ENCODE measurements at places on chromosomes 4 and X.

DNA sequence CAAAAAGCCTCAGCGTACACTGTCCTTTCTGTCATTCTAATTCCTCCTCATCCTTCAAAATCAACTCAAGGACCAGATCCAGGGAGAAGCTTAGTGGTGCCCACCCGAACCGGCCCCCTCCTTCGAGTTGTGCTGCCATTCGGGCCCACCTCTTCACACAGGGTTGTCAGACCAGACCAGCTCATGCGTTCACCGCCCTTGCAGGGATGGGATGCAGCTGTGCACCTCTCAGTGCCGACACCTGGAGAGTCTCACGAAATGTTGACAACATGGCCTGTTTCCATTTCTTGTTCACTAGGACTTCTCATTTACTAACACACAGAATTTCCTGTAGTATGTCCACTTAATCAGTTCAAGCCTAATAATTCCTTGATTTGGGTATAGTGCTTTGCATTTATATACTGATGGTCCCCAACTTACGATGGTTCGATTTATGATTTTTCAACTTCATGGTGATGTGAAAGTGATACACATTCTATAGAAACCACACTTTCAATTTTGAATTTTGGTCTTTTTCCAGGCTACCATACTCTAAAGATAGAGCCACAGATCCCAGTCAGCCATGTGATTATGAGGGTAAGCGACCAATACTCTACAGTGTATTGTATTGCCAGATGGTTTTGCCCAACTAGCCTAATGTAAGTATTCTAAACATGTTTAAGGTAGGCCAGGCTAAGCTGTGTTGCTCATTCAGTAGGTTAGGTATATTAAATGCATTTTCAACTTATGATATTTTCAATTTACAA is 23.3 kb downstream of the PKD2 start:
- DNase-seq = no peak

DNA sequence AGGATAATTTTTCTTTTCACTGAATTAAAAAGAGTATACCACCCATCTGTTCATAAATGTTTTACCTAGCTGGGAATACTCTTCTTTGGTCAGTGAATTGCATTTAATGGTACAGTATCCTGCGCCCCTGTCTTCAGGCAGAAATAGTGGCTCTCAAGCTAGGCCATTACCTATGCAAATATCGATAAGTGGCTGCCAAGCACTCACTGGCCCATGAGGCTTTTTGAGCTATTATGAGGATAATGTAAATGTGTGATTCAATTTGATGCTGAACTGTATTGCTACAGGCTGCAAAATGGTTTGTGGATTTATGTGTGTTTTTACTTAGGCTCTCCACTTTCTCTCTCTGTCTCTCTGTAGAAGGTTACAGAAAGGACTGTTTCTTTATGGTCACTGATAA is 30.1 kb upstream of the MTMR1 start:
- no peak for DNase-seq

- DNase-seq = no peak
Measured at GRCh38 chrX:111216293-111216801, 53.9 kb downstream of the CAPN6 start.

DNA sequence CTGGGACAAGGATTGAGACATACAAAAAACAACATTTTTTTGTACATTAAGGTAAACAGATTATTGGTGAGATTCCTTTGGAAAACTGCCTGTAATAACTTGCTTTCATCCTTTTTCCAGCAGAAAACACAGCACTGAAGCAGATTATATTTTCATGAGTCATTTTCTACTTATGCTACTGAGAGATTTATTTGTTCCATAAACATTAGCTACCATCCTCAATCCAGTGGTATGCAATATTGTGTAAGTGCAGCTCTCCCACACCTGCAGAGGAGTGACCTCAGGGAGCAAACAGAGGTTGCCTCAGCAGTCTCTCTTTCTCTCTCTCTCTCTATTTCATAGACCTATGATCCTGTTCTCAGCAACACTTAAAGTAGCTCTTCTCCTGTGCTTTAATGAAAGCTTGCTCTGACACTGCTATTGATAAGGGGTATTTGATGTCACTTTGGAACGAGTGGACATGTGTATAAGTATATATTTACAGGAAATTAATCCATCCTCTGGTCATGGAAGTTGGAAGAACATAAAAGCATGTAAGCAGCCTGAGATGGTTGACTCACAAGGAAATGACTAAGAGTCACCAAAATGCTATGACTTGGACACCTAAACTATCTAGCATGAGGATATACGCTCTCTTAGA is 163.7 kb upstream of the SPANXC start:
- no peak for DNase-seq

- DNase-seq = peak; percentile 1
Measured at GRCh38 chrX:69387567-69388487, 116.3 kb upstream of the NALF2 start.

- no peak for DNase-seq
Measured at GRCh38 chr4:172630280-172630679, 538.3 kb upstream of the GALNT7 start.

GRCh38 chr4:101050088-101050836 is 297.1 kb downstream of the PPP3CA start:
- DNase-seq = no peak

- no peak for DNase-seq
Measured at GRCh38 chr4:22637306-22637705, 55.4 kb upstream of the GBA3 start.

- no peak for DNase-seq
Measured at GRCh38 chr4:110540581-110540980, 64.6 kb downstream of the ENPEP start.

DNA sequence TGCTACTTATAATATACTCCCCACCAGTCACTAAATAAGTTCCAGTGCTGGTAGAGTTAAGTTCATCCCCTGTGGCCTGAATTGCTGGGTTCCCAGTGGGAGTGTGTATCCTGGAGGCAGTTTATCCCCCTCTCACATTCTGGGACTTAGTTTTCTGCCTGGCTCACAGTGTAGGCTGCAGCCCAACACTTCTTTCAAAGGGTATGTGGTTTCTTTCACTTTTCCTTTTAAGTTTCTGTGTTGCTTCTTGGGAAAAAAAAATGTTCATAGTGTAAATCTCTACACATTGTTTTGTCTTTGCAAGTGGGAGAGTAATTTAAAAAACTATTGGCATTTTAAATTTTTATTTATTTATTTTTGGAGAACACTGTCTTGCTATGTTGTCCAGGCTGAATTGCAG is 204.0 kb downstream of the CHIC1 start:
- no peak for DNase-seq

GRCh38 chr4:111602848-111603247 is 542.4 kb upstream of the FAM241A start:
- DNase-seq = no peak

DNA sequence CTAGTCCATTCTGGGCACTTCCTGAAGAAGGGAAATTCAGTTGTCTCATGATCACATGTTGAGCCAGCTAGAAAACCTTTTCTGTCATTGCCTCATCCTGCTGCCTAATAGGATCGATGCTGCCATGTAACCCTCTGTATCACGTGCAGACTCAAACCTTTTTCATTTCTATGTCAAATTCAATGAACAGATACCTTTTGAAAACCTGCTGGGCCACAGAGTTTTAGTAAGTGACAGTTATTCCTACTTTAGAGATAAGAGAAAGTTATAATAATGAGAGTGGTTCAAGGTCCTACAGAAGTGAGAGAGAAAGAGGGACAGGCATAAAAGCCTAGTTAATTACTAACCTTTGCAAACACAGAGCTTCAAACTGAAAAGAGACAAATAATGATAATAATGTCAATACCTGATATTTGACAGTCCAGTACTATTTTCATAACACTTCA is 46.0 kb downstream of the MAOA start:
- no peak for DNase-seq

- DNase-seq = peak; percentile 30
Measured at GRCh38 chr4:88320780-88321373, 36.5 kb upstream of the PPM1K start.

- DNase-seq = no peak
Measured at GRCh38 chr4:16893141-16893651, 5.2 kb downstream of the LDB2 start.

GRCh38 chr4:82765134-82765533 is 33.5 kb downstream of the SCD5 start:
- DNase-seq = no peak

GRCh38 chrX:21738950-21739287 is 19.0 kb downstream of the SMPX start:
- no peak for DNase-seq

GRCh38 chrX:134632355-134632754 is 25.9 kb downstream of the PLAC1 start:
- no peak for DNase-seq

- no peak for DNase-seq
Measured at GRCh38 chr4:108097990-108098553, 70.7 kb downstream of the LEF1 start.

DNA sequence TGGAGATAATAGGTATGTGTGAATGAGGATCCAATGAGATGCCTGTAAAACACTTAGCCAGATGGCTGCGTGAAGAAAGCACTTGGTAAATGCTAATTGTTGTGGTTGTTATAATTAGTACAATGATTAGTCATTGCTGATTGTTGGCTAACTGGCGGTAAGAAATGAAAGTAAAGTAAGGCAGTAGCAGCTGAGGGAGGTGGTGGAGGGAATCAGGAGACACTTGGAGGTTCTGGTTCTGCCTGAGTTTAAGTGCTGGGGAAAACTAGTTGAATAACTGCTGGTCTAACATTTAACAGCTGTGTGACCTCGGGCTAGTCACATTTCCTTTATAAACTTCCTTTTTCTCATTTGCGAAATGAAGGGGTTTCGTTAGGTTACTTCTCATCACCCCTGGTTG is 30.9 kb downstream of the CD38 start:
- DNase-seq = peak; percentile 12

DNA sequence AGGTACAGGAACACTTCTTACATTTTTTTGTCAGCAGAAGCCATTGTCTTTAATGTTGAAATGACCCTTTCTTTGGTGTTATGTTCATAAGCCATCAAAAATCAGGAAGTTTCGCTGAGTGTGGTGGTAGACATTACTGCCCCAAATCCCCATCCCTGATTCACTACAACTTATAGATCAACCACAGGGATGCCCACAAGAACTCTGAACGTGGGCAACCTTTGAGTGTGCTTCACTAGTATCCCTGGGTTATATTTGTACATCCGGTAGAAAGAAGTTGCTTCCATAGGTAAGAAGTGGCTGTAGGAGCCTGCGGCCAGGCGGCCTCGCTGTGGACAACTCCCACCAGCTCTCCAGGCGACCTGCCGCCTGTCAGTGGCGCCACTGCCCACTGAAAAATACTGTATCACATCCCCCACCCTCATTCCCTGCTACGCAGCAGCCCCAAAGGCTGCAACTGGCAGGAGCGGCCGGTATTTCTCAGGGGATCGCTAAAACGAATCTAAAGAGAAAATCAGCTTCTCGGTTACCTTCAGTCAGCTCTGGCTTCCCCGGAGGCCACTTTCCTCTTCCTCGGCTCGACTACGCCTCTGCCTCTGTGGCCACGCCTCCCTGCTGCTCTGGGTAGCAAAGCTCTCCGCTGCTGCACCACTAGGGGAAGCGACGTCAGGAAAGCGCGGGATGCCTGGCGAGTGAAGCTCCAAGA is 13.9 kb upstream of the ETDC start:
- DNase-seq = peak; percentile 54

GRCh38 chr4:155026715-155027114 is 181.7 kb upstream of the NPY2R start:
- DNase-seq = no peak

DNA sequence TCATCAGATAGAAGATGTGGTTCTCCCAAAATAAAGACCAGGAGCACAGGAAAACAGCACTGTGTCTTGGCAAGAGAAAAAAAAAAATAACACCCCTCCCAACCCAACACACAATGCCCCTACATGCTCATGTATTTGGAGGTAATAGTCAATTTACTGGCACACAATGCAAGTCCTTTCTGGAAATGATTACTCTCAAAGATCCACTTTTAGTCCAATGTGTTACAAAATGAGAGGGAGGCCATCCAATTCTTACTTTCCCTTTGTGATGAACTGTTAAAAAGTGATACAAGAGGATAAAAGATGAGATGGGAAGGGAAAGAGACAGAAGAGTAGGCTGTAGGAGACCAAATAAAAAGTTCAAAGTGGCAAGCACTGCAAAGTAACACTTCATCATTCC is 180.3 kb upstream of the DKK2 start:
- DNase-seq = no peak

- DNase-seq = no peak
Measured at GRCh38 chr4:2303121-2303685, 41.3 kb upstream of the MXD4 start.

DNA sequence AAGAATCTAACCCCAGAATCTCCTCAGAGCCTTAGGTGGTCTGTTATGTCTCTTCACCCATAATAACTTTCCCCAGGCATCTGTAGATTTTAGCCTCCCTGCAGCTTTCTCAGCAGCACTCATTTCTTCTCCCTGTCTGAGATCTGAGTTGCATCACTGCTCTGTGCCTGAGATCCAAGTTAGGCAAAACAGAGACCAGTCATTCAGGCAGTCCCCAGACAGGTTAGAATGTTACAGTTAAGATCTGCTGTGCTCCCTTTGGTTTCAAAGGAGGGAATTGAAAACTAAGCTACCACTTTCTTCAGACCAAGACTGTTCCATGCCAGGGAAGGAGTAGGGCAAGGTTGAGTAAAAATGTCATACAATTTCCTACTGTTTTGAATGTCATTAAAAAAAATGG is 65.3 kb downstream of the TENT5D start:
- DNase-seq = no peak

DNA sequence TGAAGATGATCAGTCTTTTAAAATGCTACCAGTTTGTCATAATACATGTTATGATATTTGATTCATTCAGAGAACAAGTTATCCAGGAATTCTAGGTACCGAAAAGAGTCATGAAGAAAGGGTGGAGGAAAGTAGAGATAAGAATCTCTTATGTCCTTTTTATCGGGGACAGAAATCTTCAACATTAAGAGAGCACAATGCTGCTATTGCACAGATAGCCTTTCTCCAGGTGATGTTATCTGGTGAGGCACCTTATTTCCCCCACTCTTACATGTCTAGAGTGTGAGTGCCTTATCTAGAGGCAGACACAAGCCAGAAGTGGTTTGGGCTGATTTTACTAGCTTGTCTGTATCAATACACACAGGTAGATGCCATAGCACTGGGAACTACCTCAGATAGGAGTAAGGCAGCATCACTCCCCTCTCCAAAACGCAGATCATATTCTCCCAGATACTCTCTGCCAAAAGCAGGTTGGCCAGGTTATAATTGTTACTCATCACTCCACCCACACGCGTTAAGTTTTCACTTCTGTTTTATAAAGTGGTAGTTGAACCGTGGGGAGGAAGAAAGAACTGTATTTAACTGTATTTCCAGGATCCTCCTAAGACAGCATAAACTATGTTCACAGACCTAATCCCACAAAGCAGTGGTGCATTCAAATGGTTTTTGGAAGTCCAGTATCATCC is 38.4 kb downstream of the AREG start:
- no peak for DNase-seq

All from CD4-positive, alpha-beta T cell treated with Interleukin-15 for 4 hours (primary cell).